Naive thymus-derived CD8-positive, alpha-beta T cell (primary cell): ENCODE measurements at places on chromosomes 3 and 15.

- no peak for DNase-seq
Observed at GRCh38 chr3:59873576-59874230, 823.9 kb upstream of the CFAP20DC start.

DNA sequence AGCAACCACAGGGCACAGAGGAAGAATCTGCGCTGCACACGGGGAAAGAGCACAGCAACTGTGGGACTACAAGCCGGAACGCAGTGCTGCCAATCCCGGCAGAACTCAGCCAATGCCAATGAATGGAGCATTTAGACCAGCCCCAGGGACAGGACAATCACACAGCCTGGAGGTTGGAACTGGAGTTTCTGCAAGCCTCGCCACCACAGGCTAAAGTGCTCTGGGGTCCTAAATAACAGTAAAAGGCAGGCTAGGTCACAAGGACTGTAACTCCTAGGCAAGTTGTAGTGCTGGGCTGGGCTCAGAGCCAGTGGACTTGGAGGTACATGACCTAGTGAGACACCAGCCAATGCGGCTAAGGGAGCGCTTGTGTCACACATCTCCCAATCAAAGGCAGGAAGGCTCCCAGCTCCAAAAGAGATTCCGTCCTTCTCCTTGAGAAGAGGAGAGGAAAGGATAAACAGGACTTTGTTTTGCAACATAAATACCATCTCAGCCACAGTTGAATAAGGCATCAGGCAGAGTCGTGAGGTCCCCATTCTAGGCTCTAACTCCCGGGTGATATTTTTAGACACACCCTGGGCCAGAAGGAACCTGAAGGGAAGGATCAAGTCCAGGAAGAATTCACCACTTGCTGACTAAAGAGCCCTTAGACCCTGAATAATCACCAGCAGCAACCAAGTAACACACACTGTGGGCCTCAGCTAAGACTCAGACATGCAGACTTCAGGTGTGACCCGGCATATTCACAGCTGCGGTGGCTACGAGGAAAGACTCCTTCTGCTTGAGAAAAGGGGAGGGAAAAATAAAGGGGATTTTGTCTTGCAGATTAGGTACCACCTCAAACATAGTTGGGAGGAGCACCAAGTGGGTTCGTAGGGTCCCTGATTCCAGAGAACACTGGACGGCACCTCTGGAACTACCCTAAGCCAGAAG lies 85.5 kb upstream of the XXYLT1 start:
- no peak for DNase-seq

- no peak for DNase-seq
Observed at GRCh38 chr3:181730316-181730715, 18.6 kb downstream of the SOX2 start.

DNA sequence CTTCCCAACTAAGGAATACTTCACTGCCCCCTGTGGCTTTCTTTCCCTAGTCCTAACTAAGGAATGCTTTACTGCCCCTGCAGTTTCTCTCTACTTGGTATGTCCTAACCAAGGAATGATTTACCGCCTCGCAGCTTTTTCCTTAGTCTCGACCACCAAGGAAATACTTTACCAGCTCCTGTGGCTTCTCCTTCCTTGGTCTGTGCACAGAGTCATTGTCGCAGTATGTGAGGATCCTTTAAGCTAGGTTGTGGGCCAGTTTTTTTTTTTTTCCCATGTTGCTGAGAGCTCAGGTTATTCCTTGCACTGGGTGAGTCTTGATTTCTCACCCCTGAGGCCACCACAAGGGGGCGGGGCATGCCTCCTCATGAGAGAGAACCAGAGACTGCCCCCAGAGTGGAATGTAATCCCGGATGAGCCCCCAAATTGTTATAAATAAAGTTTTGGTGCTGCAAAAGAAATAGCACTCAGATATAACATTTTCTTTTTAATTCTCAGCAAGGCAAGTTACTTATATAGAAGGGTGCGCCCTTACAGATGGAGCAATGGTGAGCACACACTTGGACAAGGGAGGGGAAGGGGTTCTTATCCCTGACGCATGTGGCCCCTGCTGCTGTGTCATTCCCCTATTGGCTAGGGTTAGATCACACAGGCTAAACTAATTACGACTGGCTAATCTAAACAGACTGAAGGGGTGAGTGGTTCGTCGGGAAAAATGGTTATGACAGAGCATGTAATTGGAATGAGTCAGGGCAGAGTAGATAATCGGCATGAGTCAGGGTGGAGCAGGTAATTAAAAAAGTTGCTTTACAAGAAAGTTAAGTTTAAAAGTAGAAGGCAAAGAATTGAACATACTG lies 27.0 kb downstream of the NDUFB4 start:
- DNase-seq, result no peak

DNA sequence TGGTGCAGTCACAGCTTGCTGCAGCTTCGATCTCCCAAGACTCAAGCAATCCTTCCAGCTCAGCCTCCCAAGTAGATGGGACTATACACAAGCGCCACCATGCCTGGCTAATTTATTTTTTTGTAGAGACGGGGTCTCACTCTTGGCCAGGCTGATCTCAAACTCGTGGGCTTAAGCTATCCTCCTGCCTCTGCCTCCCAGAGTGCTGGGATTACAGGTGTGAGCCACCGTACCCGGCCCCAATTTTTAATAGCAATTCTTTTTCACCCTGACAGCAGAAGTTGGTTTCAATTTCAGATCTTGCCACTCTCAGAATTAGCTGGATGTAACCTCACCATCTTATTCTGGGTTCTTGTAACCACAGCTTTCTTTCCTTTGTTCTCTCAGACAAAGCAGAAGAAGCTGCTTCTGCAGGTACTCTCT lies 64.8 kb downstream of the TRIM71 start:
- no peak for DNase-seq

DNA sequence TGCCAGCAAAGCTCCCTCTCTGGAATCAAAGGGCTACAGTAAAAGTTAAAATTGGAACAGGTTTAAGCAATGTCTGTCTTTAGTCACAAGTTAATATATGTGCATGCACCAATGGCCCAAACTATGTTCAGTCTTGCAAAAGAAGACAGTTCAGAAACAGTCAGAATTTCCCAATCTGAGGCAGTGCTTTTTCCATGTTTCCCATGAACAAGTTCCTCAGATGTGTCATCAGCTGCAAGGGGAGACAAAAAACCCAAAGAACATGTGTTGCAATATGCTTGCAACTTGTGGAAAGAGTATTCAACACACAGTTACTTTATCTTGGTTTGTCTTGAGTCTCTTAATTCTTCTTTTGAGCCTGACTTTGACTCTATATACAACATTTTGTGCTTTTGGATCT lies 148.4 kb downstream of the USP13 start:
- DNase-seq, result no peak

GRCh38 chr3:86056962-86057361 lies 934.0 kb downstream of the VGLL3 start:
- DNase-seq, result no peak

GRCh38 chr3:16916840-16917239 lies 32.1 kb downstream of the PLCL2 start:
- DNase-seq, result no peak

GRCh38 chr15:88225461-88225860 lies 31.1 kb downstream of the NTRK3 start:
- no peak for DNase-seq

DNA sequence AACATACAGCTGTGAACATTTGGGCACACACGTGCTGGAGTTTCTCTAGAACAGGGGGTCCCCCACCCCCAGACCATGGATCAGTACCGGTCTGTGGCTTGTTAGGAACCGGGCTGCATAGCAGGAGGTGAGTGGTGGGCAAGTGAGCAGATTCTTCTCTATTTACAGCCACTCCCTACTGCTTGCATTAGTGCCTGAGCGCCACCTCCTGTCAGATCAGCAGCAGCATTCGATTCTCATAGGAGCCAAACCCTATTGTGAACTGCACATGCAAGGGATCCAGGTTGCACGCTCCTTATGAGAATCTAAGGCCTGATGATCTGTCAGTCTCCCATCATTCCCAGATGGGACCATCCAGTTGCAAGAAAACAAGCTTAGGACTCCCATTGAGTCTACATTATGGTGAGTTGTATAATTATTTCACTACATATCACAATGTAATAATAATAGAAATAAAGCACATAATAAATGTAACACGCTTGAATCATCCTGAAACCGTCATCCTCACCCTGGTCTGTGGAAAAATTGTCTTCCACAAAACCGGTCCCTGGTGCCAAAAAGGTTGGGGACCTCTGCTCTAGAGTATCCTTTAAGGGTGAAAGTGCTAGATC lies 25.8 kb downstream of the CHRM5 start:
- no peak for DNase-seq

DNA sequence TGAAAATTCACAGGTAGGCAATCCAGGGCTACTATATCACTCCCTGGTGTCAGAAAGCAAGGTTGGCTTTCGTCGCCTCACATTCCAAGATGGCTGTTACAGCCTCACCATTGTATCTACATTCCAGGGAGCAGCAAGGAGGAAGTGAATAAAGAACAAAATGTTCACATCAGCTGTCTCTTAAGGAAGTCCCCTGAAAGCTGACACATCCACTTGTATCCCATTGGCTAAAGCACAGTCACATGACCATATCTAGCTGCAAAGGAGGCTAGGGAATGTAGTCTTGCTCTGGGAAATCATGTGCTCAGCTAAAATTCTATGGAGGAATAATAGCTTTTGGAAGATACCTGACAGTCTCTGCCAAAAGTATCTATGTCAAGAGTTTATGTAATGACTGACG lies 12.8 kb upstream of the GATA2 start:
- DNase-seq, result no peak

DNA sequence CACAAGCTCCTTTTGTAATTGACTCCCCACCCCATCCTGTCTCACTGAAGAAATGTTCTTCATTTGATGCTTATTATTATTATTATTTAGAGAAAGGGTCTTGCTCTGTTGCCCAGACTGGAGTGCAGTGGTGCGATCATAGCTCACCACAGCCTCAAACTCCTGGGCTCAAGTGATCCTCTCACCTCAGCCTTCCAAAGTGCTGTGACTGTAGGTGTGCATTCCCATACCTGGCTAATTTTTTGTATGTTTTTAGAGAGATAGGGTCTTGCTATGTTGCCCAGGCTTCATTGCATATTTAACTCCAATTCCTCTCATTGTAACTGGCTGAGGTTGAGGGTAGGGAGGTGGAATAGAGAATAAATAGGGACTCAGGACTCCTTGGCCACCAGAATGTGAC lies 22.3 kb downstream of the SEMA5B start:
- DNase-seq, result no peak

- DNase-seq, result no peak
Observed at GRCh38 chr3:122555275-122556071, 8.6 kb downstream of the PARP9 start.

DNA sequence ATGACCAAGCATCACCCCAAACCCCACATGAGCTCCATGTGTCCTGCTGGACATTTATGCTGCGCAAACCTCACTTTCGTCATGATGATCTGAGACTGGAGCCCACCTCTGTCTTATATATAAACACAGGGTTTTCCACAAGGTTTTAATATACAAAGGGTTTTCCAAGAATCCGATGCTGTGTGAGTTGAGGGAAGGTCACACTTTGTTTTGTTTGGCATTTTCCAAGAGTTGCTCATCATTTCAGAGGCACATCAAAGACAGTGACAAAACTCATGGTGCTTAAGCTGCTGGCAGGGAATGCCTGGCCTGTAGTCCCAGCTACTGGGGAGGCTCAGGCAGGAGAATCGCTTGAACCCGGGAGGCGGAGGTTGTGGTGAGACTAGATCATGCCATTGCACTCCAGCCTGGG lies 20.0 kb downstream of the EFCC1 start:
- no peak for DNase-seq

- DNase-seq, result peak; percentile 53
Observed at GRCh38 chr15:45199136-45199810, 11.5 kb upstream of the SHF start.

DNA sequence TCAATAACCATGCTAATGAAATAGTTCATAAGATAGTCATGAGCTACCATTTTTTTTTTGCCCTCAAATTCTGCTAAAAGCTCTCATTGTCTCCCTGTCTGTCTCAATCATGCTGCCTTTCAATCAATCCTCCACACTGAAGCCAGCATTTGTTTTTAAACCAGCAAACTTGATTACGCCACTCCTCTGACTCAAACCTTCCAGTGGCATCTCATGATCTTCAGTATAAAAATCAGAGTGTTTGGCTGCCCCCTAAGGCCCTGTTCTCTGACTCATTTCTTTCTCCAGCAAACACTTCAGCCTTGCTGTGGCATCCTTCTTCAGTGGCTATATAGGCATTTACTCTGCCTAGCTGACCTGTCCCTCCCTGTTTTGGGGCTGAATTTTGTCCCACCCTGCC lies 36.0 kb upstream of the EOMES start:
- no peak for DNase-seq
